ENCODE measurements at places on chromosomes 11 and 22.

DNA sequence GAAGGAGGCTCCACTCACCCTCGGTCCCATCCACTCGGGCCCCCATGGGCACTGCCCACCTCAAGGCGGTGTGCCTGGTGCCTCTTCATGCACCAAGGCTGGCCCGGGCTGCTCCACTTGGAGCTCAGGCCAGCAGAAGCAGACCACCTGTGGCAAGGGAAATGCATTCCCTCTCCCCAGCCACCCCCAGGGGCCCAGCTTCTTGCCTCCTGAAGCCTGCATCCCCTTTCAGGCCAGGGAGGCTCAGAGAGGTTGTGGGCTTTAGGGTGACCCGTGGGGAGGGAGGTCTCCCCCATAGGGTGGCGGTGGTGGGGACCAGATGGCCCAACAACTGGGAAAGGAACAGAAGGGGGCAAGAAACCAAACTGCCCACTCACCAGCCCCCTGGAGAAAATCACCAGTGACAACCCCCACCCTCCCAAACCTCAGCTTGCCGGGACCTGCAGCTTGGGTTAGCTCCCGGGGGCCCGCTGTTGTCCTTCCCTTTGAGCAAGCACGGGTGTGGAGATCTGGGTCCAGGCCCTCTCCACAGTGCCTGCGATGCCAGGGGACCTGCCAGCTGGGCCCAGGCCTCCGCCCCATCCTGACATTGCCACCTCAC lies 8.4 kb downstream of the CBX6 start:
- DNase-seq = no peak

- no peak for DNase-seq
Measured at GRCh38 chr22:47329727-47330650, 567.5 kb downstream of the TBC1D22A start.

GRCh38 chr11:83471831-83472727 lies 185.9 kb upstream of the CCDC90B start:
- DNase-seq = no peak

DNA sequence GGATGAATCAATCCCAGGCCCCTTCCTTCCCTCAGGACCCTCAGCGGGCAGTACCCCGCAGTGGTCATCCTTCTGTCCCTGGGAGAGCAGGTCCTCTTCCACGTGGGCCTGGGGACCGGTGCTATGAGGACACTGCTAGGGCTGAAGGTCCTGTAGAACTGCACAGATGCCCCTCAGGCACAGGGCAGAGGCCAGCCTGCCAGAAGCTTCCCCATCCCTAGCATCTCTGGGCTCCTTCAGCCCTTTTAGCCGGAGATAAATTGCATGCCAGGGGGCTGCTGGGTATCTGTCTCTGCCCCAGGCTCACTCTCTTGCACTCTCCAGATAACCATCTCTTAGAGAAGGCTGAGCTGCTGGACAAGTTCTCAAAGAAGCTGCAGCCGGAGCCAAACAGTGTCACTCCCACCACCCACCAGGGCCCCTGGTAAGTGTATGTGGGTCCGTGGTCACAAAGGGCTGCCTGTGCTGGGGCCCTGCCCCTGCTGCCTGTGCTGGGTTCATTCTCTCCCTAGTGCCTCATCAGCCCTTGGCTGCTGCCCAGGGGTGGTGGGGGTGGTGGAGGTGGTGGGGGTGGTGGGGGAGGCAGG lies 2.3 kb downstream of the ATG16L2 start:
- DNase-seq = no peak

DNA sequence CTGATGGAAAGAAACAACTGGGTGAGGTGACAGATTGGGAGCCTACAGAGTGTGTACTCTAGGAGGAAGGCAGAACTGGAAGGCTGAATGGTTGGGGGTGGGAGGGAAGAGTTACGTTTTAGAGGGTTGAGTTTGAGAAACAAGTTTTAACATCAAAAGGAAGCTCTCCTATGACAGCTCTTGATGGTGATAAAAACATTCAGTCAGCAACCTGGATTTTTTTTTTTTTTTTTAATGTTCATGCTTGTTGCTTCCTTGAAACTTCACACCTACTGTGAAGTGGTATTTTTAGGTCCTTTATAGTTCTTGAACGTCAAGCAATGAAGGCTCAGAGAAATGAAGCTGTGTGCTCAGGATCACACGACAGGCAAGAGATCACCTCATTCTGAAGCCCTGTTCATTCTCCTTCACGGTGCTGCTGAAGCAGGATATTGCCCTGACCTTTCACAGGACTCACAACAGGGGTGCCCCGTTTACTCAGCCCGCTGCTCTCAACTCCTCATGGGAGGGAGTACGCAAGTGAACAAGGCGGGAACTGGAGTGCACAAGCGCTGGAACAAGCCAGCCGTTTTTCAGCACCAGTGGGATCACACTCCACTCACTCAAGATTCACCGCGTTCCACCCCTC lies 1.6 kb upstream of the TMEM109 start:
- DNase-seq = no peak

- DNase-seq = no peak
Measured at GRCh38 chr11:11370255-11370961, 17.4 kb upstream of the CSNK2A3 start.

GRCh38 chr22:41480397-41480735 lies 11.4 kb downstream of the ACO2 start:
- no peak for DNase-seq

- no peak for DNase-seq
Measured at GRCh38 chr11:121449626-121450025, 2.5 kb upstream of the SORL1 start.

GRCh38 chr11:46896719-46897406 lies 21.5 kb downstream of the LRP4 start:
- DNase-seq = no peak

DNA sequence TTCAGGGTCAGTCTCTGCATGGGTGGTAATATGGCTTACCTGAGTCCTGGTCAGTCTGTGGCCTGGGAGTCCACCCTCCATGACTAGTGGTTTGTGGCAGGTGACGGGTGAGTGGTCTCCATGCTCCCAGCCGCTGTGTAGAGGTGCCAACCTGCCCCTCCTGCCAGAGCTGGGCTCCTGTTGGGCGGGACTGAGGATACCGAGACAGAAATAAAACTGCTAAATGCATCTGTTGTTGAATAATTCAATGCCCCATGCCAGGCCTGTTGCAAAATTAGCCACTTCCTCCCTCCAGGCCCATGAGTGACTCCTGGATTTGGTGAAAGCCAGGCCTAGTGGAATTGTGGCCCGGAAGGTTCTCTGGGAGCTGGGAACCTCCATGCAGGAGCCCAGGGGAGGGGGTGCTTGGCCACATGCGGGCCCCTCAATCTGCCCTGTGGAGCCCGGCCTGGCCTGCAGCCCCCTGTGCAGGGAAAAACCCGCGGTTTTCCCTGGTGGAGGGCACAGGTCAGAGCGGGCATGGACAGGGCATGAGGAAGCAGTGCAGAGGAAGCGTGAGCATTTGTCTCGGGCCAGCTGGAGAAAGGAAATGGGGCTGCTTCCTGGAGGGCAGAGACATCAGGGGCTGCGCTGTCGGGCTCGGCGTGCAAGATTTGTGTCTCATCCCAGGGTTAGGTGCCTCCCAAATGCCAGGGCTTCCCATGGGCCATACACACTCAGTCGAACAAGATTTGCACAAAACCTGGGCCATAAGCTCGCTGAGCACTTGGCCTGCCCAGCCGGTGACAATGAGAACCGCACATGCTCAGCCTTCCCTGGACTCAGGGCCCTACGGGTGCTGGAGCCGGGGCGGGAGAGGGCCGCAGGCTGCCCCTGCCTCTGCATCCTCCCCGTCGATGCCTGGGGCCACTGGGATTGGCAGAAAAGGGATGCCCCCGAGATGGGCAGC lies 66.9 kb downstream of the KCNQ1 start:
- peak; percentile 12 for DNase-seq

Measured in GM12892 (cell line).